ENCODE measurements at places on chromosomes 7 and 10.

DNA sequence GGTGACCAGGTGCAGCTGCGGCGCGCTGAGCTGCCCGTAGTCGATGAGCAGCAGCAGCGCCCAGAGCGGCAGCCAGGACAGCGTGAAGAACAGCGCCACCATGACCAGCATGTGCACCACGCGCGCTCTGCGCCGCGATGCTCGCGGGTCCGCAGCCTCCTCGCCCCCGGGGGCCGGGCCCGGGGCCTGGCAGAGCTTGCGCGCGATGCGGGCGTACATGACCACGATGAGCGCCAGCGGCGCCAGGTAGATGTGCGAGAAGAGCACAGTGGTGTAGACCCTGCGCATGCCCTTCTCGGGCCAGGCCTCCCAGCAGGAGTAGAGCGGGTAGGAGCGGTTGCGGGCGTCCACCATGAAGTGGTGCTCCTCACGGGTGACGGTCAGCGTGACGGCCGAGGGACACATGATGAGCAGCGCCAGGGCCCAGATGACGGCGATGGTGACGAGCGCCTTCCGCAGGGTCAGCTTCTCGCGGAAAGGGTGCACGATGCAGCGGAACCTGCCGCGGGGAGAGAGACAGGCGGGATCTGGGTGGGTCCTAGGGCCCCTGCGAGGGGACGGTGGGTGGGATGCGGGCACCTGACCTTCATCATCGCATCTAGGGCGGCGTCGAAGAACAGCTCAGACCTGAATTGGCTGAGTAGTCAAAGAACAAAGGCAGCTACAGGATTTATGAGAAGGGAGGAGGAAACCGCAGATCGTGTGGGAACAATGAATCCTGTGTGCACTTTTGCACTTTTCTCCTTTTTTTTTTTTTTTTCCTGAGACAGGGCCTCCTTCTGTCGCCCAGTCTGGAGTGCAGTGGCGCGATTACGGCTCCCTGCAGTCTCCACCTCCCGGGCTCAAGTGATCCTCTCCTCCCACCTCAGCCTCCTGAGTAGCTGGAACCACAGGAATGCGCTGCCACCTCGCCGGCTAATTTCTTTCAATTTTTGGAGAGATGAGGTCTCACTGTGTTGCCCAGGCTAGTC, 22.4 kb upstream of the PPA1 start:
- no peak for DNase-seq

- no peak for DNase-seq
These were observed 98.4 kb upstream of the FRMD4A start for GRCh38 chr10:14429043-14429700.

GRCh38 chr10:7512487-7512886, 101.7 kb upstream of the SFMBT2 start:
- peak; percentile 13 for DNase-seq

- DNase-seq: no peak
These were observed 427.4 kb upstream of the AKR1E2 start for GRCh38 chr10:4398602-4399001.

DNA sequence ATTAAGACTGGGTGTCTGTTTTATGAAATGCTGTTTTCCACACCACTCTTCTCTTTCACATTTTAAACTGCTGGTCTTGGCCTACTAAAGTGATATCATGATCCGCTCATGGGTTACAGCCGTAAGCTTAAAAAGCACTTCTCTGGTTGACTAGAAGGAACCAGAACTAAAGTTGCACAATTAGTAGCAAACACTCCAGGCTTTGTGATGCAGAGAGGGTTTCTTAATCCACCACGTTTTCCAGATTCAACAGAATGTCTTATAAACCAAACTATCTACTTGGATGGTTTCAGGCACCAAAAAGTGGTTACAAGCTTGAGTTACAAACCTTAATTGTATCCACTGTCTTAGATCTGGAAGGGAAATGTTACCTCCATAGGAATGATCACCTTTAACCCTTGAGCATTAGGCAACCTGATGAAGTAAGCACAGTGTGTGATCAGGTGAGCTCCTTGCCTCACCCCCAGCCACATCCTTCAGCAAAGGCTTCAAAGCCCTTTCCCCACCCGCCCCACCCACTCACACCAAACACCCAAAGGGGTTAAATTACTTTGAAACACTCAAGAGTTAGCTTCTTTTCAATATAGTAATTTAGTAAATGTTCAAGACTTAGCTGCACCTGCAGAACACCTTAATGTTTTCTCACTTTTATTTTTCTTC, 3.5 kb downstream of the ELMO1 start:
- no peak for DNase-seq

GRCh38 chr10:61786728-61787127, 114.8 kb upstream of the ARID5B start:
- no peak for DNase-seq

DNA sequence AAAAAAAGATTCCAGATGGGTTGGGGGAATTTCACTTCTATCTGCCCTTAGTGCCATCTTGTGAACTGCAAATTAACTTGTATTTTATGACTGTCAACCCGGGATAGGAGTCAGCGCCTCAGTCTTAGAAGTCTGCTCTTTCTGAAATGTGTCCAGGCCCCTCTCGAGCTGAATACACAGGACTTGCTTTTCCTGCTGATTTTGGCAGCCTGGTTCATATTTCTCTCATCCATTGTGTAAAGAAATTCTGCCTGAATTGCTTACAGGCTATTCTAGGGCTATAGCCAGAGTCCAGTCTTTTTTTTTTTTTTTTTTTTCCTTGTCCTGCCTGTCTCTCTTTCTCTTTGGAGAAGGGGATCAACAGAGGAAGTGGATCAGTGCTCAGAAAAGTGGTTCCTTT, 24.6 kb downstream of the GATA3 start:
- no peak for DNase-seq

Data from body of pancreas (tissue), 4 donors.